Cardiac septum (tissue), 1 donor: ENCODE measurements at places on chromosomes 2 and 18. TPM values are rescaled to one million over a fixed set of nuclear protein-coding genes. Genes with fewer than 3 reads are reported as not detected.

DNA sequence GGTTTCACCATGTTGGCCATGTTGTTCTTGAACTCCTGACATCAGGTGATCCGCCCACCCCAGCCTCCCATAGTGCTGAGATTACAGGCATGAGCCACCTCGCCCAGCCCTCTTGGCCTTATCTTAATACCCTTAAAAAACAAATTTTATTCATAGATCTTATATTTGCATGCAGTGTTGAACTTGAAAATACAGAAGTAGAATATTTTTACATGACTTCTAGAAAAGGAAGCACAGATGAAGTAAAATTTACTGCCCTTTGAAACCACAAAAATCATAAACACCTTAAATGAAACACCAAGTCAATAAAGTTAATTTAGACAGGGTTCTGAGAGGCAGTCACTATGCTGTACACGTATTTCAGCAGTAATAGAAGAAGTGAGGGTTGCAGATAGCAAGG, 145.7 kb downstream of the CERS6 start:
- DNase-seq, result no peak

GRCh38 chr2:159010963-159011362, 42.5 kb downstream of the TANC1 start:
- no peak for DNase-seq

Gene GKN1
- not detected for total RNA-seq

GRCh38 chr2:187842978-187843847, 289.0 kb upstream of the TFPI start:
- no peak for DNase-seq

DNA sequence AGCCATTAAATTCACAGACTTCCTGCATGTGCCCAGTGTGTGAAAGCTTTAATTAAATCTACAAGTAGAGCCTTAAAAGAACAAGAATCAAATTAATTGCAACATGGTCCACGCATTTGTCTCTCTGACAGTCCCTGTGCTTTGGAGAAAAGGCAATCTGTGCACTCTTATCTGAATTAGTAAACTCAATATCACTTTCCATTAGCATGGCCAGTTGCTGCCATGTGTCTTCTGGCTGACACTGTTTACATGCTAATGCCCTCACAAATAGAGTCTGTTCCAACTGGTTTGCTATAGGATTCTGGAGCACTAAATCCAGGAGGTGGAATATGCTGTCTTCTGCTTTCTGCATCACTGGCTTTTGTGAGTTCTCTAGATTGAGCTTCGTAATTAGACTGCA, 434.5 kb upstream of the RAB12 start:
- DNase-seq, result no peak

Gene TUBA4A
- total RNA-seq, result 164 TPM

DNA sequence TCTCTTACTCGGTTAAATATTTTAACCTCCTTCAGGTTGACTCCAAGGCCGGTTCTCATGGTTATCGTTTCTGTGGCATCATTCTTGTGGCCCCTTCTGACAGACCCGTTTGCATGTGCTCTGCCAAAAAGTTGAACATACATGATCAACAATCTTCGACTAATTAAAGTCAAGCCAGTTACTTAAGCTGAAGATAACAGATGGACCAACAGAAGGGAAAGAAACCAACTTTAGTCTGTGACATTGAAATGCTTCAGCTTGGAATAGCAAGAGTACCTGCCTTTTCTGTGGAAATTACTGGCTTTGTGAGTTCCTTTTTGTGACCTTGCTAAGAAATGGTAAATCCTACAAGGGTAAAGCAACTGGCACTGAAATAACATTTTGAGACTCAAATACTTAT, 1429.1 kb downstream of the LRP1B start:
- no peak for DNase-seq
